Progenitor cell of endocrine pancreas (in vitro differentiated cells): ENCODE measurements at places on chromosomes 2 and 18.

DNA sequence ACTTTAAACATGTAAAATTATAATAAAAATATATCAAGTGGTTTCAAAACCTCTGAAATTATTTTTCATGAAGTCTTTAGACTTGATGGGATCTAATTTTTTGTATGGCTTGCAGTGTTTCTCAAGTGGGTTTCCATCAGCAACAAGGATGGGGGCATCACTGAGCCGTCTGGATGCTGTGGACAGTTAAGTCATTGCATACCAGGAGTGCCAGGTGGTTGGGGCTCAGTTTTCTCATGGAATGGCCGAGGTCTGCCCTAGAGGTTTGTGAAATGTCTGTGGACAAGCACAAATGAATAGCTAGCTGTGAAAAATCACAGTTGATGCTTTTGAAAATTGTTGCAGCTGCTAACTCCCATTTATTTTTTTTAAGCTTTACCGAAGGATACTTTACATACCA lies 1.7 kb downstream of the PRELID3A start:
- peaks cover 29% of the 10 kb centered on the region for H3K27me3 ChIP-seq
- peaks cover 1% of the 10 kb centered on the region for H3K36me3 ChIP-seq
- peaks cover 13% of the 10 kb centered on the region for H3K4me1 ChIP-seq
- no peak overlapping the region for H3K4me3 ChIP-seq
- no peak for DNase-seq

- no peak for DNase-seq
- H3K4me1 ChIP-seq: no peaks in the 10 kb centered on the region
- H3K4me3 ChIP-seq: no peak overlapping the region
- H3K27ac ChIP-seq: no peak overlapping the region
Measured at GRCh38 chr2:84874381-84875212, 6.3 kb downstream of the TRABD2A start.

- no peak overlapping the region for H3K4me3 ChIP-seq
- H3K36me3 ChIP-seq: no peaks in the 10 kb centered on the region
- H3K27me3 ChIP-seq: no peaks in the 10 kb centered on the region
- peak overlapping the region; percentile 23 for H3K27ac ChIP-seq
- H3K4me1 ChIP-seq: peaks cover 2% of the 10 kb centered on the region
Measured at GRCh38 chr2:66233981-66234380, 200.9 kb upstream of the MEIS1 start.

GRCh38 chr2:133975135-133975534 lies 278.7 kb upstream of the MGAT5 start:
- no peaks in the 10 kb centered on the region for H3K4me1 ChIP-seq
- H3K27me3 ChIP-seq: peaks cover 30% of the 10 kb centered on the region
- no peaks in the 10 kb centered on the region for H3K36me3 ChIP-seq
- no peak for DNase-seq

DNA sequence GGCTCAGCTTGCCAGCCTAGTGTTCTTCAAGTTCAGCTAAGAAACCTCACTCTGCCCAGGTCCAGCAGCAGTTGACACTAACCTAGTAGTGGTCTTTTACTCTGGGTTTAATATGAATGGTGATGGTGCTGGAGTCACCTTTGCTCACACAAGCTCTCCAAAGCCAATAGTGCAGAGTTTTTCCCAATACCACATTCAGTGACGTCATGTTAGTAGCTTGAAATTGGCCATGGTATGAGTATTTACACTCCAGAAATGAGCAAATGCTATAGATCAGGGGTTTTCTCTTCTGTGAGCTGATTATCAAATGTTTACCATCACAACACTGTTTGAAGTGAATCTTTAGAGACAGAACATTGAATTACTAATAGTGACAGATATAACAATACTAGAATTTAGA lies 209.1 kb downstream of the KCNH7 start:
- H3K27me3 ChIP-seq: no peaks in the 10 kb centered on the region
- H3K36me3 ChIP-seq: peaks cover 5% of the 10 kb centered on the region
- no peak overlapping the region for H3K4me3 ChIP-seq
- H3K27ac ChIP-seq: no peak overlapping the region

GRCh38 chr2:218027426-218028188 lies 24.8 kb upstream of the TNS1 start:
- DNase-seq: no peak
- no peaks in the 10 kb centered on the region for H3K4me1 ChIP-seq
- H3K36me3 ChIP-seq: no peaks in the 10 kb centered on the region
- no peak overlapping the region for H3K27ac ChIP-seq
- peaks cover 24% of the 10 kb centered on the region for H3K27me3 ChIP-seq

GRCh38 chr2:136242100-136242499 lies 124.2 kb upstream of the CXCR4 start:
- no peak for DNase-seq
- no peak overlapping the region for H3K4me3 ChIP-seq
- H3K27me3 ChIP-seq: no peaks in the 10 kb centered on the region
- H3K27ac ChIP-seq: no peak overlapping the region
- no peaks in the 10 kb centered on the region for H3K36me3 ChIP-seq

DNA sequence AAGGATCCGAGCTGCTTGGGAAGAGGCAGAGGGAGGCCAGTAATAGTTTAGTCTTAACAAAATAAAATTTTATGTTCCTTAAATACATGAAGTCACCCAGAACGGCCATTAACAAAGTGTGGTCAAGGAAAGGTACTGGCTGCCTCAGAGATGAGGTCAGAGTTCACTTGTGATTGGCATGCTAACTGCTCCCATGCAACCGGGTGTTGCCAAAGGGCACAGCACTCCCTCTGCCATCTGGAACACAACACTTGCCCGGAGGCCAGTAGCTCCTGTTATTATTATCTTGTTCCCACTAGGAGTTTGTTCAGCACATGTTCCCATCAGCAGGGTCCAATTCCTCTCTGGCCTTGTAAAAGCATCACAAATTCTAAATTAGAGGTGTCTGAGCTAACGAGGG lies 207.0 kb downstream of the CYP26B1 start:
- no peak overlapping the region for H3K4me3 ChIP-seq
- H3K27ac ChIP-seq: no peak overlapping the region
- H3K4me1 ChIP-seq: no peaks in the 10 kb centered on the region
